ENCODE measurements at places on chromosomes 11 and 22. TPM values are rescaled to one million over a fixed set of nuclear protein-coding genes. Genes with fewer than 3 reads are reported as not detected.

The SPON1 gene
- not detected for total RNA-seq

The OR4D5 gene
- not detected for total RNA-seq

The PIH1D2 gene
- total RNA-seq: 0.77 TPM

The OR2AG1 gene
- total RNA-seq: not detected

The NEFH gene
- total RNA-seq: 0.16 TPM

The CARD10 gene
- 30.6 TPM for total RNA-seq

The FZD4 gene
- 1.2 TPM for total RNA-seq

The DRD4 gene
- total RNA-seq: 0.12 TPM

The OR52K1 gene
- not detected for total RNA-seq

The MOV10L1 gene
- 0.03 TPM for total RNA-seq

The MAPK8IP1 gene
- 6.0 TPM for total RNA-seq

The SULT4A1 gene
- total RNA-seq: not detected

The NAT10 gene
- 47.8 TPM for total RNA-seq

The SERHL2 gene
- not detected for total RNA-seq

The P2RY2 gene
- 11.8 TPM for total RNA-seq

The RNH1 gene
- total RNA-seq: 169 TPM

The MAP4K2 gene
- total RNA-seq: 7.8 TPM

The CD3E gene
- total RNA-seq: not detected

The HORMAD2 gene
- not detected for total RNA-seq

The NXPE4 gene
- total RNA-seq: not detected

The SLC17A6 gene
- total RNA-seq: not detected

The MIOX gene
- total RNA-seq: not detected

The APOL3 gene
- not detected for total RNA-seq
